ENCODE measurements at places on chromosomes 4 and X.

DNA sequence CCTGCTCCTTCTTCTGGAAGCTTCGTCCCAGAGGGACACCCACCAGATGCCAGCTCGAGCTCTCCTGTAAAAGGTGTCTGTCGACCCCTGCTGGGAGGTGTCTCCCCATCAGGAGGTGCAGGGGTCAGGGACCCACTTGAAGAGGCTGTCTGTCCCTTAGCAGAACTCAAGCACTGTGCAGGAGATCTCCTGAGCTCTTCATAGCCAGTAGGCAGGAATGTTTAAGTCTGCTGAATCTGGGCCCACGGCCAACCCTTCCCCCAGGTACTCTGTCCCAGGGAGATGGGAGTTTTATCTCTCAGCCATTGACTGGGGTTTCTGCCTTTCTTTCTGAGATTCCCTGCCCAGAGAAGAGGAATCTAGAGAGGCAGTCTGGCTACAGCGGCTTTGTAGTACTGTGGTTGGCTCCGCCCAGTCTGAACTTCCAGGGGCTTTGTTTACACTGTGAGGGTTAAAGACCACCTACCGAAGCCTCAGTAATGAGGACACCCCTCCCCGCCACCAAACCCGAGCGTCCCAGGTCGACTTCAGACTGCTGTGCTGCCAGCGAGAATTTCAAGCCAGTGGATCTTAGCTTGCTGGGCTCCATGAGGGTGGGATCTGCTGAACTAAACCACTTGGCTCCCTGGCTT is 1383.0 kb upstream of the TENM3 start:
- no peak for DNase-seq

GRCh38 chr4:147840838-147841738 is 109.2 kb downstream of the ARHGAP10 start:
- no peak for DNase-seq

DNA sequence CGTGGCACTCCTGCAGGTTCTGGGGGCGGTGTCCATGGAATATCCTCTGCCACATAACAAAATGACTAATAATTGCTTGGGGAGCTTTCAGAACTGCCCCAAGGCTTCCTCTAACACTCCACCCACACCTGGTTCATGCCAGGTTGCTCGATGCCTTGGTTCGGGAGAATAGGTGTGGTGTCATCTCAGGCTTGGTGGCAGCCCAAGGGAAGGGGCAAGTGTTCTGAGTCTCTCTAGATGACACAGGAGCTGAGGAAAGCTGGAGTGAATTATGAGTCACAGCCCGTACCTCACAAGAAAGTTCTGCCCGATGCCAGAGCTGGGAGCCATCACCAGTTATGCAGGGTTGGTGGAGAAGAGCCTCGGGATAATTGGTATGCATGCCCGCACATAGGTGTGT is 14.7 kb downstream of the FTSJ1 start:
- DNase-seq, result no peak

DNA sequence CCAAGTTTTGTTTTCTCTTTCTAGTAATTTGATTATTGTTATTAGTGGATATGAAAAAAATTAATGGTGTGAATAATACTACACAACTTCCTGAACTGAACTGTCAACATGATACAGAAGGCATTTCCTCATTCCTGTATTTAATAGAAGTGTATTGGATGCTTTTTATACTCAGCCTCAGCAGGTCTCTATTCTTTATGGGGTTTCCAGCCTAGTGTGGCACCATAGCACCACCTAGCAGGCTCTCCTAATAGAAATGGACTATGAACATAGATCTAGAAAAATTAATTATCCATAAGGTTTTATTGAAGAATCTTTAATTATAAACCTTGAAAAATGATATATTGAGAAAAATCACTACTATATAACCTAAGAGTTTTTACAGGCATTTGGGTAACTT is 52.4 kb downstream of the GLRB start:
- no peak for DNase-seq

- peak; percentile 0 for DNase-seq
These were observed 1.8 kb downstream of the DKK2 start for GRCh38 chr4:107034091-107034995.

DNA sequence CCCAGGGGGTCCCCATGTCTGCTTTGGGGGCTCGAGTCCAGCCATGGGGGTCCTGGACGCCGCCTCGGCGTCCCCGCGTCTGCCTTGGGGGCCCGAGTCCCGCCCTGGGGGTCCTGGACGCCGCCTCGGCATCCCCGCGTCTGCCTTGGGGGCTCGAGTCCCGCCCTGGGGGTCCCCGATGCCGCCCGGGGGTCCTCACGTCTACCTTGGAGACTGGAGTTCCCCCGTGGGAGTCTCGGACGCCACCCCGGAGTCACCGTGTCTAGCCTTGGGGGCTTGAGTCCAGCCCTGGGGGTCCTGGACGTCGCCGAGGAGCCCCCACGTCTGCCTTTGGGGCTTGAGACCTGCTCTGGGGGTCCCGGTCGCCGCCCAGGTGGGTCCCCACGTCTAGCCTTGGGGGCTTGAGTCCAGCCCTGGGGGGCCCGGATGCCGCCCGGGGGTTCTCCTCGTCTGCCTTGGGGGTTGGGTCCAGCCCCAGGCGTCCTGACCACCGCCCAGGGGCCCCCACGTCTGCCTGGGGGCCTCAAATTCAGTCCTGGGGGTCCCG is 1.1 kb upstream of the GTPBP6 start:
- DNase-seq, result no peak

DNA sequence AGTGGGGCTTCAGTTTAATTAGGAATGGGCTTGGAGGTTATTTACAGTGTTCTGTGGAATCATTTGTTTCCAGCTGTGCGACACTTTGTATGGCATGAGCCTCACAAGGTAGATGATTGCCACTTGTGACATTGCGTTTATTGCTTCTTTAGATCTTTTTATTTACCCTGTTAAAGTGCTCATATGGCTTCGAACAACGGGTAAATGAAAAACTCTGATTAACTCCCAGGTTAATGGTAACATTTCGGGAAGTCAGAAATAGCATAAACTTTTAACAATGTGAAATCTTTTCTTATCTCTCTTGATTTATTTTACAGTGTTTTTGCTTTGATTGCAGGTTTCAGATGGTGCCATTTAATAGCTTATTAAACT is 494.3 kb downstream of the IDS start:
- no peak for DNase-seq

- DNase-seq, result no peak
These were observed 332.8 kb downstream of the GASK1B start for GRCh38 chr4:157840034-157840433.

GRCh38 chr4:172858731-172859230 is 309.8 kb upstream of the GALNT7 start:
- no peak for DNase-seq

- no peak for DNase-seq
These were observed at the start of gene DCAF12L1 for GRCh38 chrX:126552313-126553022. DCAF12L1 (minus strand) TSS chrX:126552814; CDS start chrX:126552608, 206 bp downstream.

GRCh38 chr4:66328803-66329574 is 658.7 kb upstream of the EPHA5 start:
- DNase-seq, result no peak

DNA sequence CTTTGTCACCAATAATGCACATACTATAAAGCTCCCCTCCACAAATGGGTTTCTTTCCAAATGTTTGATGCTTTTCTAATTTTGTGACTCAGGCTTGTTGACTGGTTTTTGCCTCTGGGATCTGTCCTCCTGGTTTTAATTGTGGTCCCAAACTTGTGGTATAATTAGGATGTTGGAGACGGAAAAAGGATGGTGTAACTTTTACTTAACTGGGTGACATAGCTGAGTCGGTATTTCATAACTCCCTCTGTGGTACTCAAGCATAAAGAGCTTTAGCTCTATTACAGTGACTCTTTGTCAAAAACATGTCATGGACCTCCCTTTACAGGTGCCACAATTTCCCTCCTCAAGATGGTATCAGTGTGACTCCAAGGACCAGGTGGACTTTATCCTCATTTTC is 119.7 kb upstream of the RBPJ start:
- DNase-seq, result no peak
